Neural progenitor cell (in vitro differentiated cells): ENCODE measurements at places on chromosomes 1 and 21. TPM values are rescaled to one million over a fixed set of nuclear protein-coding genes. Genes with fewer than 3 reads are reported as not detected.

The TRIM63 gene
- total RNA-seq = not detected in 2 replicates

The C1orf94 gene
- total RNA-seq = 0.19 and 0.37 TPM in 2 replicates

- no peak overlapping the region for H3K4me3 ChIP-seq
- no peaks in the 10 kb centered on the region for H3K36me3 ChIP-seq
- no peak overlapping the region for H3K27ac ChIP-seq
- peaks cover 7% of the 10 kb centered on the region for H3K4me1 ChIP-seq
- DNase-seq = no peak
Observed at GRCh38 chr1:193542690-193543089, 356.3 kb upstream of the B3GALT2 start.

GRCh38 chr1:160779626-160780397 is 16.2 kb upstream of the LY9 start:
- H3K4me3 ChIP-seq = no peak overlapping the region
- H3K27ac ChIP-seq = no peak overlapping the region
- H3K36me3 ChIP-seq = no peaks in the 10 kb centered on the region
- no peaks in the 10 kb centered on the region for H3K27me3 ChIP-seq

- no peak for DNase-seq
- no peaks in the 10 kb centered on the region for H3K27me3 ChIP-seq
- peaks cover 14% of the 10 kb centered on the region for H3K4me1 ChIP-seq
- H3K27ac ChIP-seq = no peak overlapping the region
- H3K4me3 ChIP-seq = no peak overlapping the region
- H3K36me3 ChIP-seq = peaks cover under 1% of the 10 kb centered on the region
Observed at GRCh38 chr1:156284757-156285156, 632 bp downstream of the TMEM79 start.
